ENCODE measurements at places on chromosomes 4 and X.

DNA sequence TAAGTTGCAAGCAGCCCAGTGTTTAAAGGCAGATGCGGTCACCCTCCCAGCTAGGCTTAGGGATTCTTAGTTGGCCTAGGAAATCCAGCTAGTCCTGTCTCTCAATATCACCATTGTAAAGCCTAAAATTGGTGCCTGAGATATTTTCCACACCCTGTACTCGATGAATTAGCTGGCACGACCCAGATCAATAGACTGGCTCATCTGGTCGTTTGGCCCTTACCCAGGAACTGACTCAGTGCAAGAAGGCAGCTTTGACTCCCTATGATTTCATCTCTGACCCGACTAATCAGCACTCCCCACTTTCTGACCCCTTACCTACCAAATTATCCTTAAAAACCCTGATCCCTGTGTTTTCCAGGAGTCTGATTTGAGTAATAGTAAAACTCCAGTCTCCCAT, 384.9 kb upstream of the SLC7A11 start:
- peak; percentile 34 for DNase-seq

GRCh38 chr4:38343608-38344007, 320.4 kb upstream of the KLF3 start:
- no peak for DNase-seq

DNA sequence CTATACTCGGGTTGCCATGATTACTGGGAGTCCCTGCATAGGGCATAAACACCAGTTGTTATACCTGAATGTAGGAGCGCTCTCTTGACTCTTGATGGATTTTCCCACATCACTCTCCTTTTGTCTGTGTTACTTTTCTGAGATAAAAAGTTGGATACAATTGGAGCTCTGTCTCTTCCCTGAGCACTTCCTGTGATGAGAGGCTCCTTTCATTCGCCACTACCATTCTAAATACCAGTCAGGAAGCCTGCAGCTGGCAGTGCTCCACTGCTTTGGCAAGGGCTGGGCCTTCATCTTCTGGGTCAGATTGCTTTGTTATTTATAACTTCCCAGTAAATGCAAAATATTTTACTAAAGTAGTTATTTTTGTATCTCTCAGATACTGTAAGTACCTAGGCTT, 13.9 kb downstream of the TCEANC start:
- DNase-seq: no peak

- no peak for DNase-seq
Measured at GRCh38 chr4:40157436-40157835, 39.4 kb upstream of the RHOH start.

DNA sequence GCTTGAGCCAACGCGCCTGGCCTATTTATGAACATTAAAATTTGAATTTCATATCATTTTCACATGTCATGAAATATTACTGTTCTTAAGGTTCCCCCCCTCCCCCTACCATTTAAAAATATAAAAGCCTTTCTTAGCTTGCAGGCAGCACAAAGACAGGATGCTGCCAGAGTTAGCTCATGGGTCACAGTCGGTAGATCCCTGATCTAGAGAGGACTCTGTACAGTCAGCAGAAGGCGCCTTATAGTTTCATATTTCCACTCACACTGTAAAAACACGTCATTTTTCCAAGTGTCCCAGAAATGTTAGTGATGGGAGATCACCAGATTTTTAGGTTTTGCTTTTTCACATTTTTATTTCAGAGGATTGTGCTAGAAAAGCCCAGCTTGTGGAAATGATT, 12.2 kb downstream of the NOCT start:
- DNase-seq: no peak

DNA sequence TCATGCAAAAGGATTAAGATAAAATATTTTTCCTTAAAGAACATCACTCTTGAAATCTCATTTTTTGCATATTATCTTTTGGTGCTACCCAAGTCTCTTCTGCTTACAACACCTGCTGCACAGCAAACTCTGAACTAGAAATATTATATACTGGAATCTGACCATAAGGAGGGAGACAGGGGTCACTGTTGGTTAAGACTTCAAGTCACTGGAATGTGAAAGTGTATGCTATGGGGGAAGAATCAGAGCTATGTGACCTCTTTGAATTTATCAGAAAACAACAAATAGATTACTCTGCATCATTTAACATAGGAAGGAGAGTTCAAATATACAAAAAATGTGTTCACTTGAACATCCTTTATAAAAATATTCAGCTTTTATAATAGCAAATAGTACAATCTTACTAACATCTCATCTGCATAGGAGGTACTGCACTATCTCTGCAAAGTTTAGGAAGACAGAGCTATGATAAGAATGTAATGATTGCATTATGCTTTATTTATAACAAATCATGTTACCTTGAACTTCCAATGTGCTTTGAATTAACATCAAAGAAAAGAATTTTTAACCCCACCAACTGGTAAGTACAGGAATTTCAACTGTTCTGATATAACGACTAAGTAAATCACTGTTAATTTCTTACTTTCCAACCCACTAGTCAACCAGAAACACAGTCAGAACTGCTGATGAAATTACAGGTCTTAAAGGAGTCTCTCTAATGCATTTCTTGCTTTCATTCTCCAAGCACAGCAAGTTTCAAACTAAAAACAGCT, 69.8 kb downstream of the ZNF827 start:
- peak; percentile 6 for DNase-seq

DNA sequence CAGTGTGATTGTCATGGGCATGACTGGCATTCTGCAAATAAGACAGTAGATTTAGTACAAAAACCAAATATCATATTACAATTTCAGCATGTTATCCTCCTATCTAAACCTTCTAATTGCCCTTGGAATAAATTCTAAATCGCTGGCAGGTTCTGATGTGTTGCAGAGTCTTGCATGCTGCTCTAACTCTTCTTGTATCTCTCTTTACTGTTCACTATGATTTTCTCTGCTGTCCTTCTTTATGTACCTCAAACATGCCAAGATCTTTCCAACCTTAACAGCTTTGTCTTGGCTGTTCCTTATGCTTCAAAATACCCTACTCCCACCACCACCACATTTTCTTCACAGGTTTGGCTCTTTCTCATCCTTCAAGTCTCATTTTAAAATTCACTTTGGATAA, 43.0 kb upstream of the KCNIP4 start:
- no peak for DNase-seq

- DNase-seq: no peak
Measured at GRCh38 chr4:80840396-80840795, 190.1 kb upstream of the BMP3 start.

GRCh38 chr4:102447413-102447812, 53.7 kb upstream of the NFKB1 start:
- DNase-seq: no peak

DNA sequence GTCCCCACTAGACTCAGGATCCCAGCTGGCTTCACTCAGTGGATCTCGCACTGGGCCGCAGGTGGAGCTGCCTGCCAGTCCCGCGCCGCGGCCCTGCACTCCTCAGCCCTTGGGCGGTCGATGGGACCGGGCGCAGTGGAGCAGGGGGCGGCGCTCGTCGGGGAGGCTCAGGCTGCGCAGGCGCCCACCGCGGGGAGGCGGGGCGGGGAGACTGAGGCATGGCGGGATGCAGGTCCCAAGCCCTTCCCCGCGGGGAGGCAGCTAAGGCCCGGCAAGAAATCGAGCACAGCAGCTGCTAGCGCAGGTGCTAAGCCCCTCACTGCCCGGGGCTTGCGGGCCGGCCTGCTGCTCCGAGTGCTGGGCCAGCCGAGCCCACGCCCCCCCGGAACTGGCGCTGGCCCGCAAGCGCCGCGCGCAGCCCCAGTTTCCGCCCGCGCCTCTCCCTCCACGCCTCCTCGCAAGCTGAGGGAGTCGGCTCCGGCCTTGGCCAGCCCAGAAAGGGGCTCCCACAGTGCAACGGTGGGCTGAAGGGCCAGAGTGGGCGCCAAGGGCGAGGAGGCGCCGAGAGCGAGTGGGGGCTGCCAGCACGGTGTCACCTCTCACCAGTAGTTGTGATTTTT, 1038.0 kb downstream of the PCDH19 start:
- DNase-seq: no peak

DNA sequence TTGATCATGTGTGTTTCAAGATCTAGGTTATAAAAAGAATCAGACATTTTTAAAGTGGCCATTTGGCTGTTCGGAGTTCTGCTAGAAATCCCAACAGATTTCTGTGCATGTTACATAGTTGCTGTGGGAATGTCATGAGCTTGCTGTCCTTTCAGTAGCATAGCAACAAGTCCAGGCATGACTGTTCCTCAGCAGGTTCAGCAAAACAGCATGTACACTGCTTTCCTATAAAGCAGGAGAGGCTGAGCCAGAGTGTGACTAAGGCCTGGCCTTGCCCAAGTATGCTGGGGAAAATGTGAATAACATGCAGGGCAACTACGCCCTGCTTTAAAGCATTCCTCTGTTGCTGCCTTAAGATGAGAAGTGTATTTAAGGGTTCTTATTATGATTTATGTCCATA, 217.1 kb upstream of the SMIM31 start:
- DNase-seq: peak; percentile 64

DNA sequence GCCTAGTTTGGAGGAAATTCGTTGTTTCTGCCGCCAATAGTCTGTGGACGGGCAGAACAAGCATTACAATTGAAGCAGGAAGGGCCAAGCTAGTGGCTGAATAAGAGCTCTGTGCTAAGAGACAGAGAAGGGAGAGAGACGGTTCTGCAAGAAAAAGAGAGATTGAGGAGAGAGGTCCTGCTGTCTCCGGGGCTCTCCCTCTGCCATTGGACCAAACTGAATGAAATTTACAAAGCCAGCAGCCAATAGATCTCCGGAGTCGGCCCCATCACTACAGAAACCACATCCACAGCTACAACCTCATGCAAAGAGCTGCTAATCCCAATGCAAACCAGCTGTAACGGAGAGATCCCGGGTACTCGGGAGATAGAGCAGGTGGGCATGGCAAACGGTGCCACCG, at the start of gene NLGN4X:
Gene NLGN4X, minus strand, starts transcription at position 148 of the 400 bp plus-strand sequence. CDS start 77,401 bp downstream, outside the sequence.
- DNase-seq: no peak

GRCh38 chrX:154307202-154307601, 11.6 kb downstream of the TKTL1 start:
- DNase-seq: no peak

DNA sequence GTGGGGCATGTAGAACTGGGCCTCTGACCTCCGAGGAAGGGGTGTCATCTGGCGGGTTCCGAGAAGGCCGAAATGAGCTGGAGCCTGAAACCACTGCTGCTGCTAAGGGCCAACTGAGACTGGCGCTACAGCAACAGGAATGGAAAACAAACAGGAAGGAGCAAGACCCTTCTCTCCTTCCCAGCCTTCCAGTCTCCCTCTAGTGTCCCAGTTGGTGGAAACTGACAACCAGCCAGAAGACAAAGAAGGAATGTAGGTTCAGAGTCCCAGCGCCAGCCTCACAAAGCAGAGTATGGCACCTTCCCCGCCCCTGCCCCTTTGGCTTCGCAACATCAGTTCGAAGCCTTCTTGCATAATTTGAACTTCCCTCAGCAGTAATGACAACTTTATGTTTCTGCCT, 24.4 kb upstream of the PDZD4 start:
- no peak for DNase-seq

GRCh38 chrX:149453030-149453429, 52.1 kb downstream of the IDS start:
- DNase-seq: peak; percentile 3

DNA sequence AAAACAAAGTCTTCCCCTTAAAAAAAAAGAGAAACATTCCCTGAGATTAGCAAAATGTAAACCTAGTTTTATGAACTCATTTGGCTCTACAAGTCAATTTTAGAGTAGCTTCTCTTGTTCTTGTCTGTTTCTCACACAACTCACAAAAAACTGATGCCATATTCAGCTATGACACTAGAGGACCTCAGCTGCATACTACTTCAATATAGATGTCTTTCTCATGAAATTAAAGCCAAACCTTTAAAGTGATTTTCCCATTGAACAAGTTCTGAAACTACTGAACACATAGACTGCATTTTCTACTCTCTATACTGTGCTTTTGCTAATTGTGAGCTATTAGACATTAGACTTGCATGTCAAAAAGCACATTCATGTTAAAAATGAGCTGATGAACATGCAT, 49.8 kb downstream of the TBCK start:
- DNase-seq: peak; percentile 33

GRCh38 chrX:103919270-103919637, 43.2 kb upstream of the TMSB15B start:
- DNase-seq: peak; percentile 11

GRCh38 chr4:183202523-183202922, 103.5 kb downstream of the WWC2 start:
- DNase-seq: no peak

- no peak for DNase-seq
Measured at GRCh38 chrX:135516376-135516775, 4.1 kb upstream of the INTS6L start.

- no peak for DNase-seq
Measured at GRCh38 chr4:96642490-96642889, 802.6 kb downstream of the PDHA2 start.

- DNase-seq: no peak
Measured at GRCh38 chr4:167897116-167897515, 195.2 kb upstream of the ANXA10 start.

DNA sequence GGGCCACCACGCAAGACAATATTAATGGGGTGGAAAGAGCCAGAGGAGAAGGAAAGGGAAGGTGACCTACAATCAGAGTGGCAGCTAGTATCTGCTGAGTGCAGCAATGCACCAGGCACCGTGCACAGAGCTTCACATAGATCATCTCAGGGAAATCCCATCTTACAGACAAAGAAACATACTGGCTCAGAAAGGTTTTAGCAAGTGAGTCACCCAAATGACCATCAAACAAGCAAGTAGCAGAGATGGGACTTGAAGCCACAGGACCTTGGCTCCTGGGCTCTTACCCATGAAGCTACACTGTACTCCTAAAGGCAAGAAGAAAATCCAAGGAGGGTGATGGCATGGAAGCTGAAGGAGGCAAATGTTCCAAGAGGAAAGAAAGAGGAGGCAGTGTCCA, 6.8 kb downstream of the ANXA5 start:
- no peak for DNase-seq

DNA sequence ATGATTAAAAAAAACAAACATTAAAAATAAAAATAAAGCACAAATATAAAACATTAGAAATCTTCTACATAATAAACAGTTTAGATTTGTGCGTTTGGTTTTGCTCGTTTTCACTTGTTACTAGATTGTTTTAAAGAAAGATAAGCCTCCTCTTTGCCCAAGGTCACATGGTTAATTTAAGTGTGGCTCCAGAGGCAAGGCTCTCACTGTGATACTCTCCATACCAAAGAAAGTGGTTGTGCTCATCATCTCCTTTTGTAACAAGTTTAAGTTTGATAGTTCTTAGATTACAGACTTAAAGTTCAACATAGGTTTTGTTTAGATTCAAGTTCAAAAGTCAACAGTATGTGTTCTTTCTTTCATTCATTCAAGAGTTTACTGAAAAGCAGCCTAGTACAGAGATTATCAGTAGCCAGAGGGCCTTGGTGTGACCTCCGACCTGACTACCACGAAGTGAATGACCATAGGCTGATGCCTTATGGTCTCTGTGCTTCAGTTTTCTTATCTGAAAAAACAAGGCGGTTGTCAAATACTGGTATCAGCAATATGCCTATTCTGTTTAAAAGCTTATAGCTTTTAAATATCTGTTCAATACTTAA, 133.2 kb downstream of the ZAR1 start:
- DNase-seq: no peak

GRCh38 chr4:102536768-102537167, 35.6 kb downstream of the NFKB1 start:
- no peak for DNase-seq
